Effector memory CD4-positive, alpha-beta T cell (primary cell): ENCODE measurements at places on chromosomes 7 and 10.
A peak's percentile ranks its signal among the peaks of the same experiment; 100 is the strongest.

GRCh38 chr10:13087986-13088618, 11.9 kb upstream of the OPTN start:
- DNase-seq, result no peak

GRCh38 chr7:117086788-117087187, 133.5 kb downstream of the ST7 start:
- no peak for DNase-seq

DNA sequence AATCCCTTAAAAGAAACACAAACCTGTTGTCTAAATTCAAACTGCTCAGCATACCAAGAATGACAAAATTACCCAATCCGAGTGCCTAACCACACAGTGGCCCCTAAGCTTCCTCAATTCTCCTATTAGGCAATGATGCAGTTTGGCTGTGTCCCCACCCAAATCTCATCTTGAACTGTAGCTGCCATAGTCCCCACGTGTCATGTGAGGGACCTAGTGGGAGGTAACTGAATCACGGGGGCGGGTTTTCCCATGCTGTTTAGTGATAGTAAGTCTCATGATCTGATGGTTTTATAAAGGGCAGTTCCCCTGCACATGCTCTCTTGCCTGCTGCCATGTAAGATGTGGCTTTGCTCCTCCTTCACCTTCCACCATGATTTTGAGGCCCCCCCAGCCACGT, 21.9 kb downstream of the PSAP start:
- DNase-seq, result no peak

DNA sequence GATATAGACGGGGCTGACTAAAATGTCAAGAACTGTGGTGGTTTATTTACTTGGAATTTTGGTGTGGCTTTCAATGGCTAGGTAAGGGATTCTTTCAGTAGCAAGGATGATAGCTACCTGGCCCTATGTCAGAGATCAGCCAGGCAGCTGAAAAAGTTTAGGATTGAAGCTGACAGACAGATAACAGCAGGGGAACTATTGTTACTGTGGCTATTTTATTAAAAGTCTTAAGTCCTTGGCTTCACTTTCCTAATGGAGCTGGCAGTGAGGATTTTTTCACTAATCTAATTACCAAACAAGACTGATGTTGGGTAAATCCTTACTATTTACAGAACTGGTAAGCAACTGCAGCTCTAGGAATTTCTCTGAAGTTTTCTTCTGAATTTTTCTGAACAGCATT, 72.4 kb upstream of the ANLN start:
- DNase-seq, result no peak

GRCh38 chr10:28445516-28445915, 87.4 kb upstream of the WAC start:
- DNase-seq, result no peak

DNA sequence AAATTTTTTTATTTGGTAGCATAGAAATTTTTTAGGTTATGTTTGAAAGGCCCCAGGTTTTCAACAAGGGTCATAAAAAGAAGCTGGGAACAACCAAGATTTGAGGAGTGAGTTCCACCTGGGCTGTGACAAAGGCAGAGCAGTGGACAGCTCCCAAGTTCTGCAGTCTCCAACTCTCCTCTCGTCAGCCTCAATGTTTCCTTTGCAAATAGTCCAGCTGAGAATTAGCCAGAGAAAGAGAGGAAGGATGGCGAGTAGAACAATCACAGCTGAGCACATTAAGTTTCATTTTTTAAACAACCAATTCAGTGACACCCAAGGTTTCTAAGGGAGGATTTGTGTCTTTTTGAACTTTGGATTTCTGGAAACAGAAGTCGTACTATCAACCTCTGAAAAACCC, 143.2 kb downstream of the NRCAM start:
- DNase-seq, result no peak

DNA sequence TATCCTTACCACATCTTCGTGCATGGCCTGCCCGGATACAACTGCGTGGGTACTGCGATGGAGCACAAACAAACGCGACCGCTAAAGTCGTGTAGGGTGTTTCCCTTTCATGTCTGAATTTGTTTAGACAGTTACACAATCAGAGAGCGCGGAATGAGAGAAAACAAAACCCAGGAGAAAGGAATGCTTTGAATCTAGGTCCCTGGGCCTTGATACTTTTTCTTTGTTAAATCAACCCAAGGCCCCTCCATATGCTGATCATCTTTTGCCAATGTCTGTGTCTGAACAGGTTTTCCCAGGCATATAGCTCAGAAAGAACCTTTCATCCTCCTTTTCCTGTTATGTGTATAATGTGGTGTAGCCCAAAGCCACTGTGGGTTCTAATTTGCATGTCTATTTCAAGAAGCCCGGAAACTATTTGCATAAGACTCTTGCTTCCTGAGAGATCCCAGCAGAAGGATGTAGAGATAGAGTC, 145.8 kb downstream of the FRMD4A start:
- DNase-seq, result peak; percentile 24

- DNase-seq, result no peak
Measured at GRCh38 chr10:1374511-1375345, 318.5 kb downstream of the WDR37 start.

GRCh38 chr7:104017001-104017400, 27.5 kb upstream of the RELN start:
- no peak for DNase-seq

DNA sequence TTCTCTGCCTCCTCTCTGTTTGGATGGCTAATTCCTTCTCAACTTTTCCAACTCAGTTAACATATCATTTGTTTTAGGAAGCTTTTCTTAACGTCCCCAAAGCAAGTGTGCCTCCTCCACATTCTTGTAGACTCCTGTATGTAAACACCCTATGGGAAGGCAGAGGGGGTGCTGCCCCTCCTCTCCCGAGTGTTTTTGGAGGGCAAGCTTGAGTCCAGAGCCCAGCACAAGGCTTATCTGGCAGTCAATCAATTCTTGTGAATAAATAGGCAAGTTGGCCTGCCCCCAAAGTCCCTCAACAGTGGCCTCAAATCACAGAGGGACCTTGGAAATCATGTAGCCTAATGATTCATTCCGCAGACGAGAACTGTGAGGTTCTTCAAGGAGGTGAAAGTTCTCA, 305.6 kb downstream of the RPS24 start:
- DNase-seq, result no peak

DNA sequence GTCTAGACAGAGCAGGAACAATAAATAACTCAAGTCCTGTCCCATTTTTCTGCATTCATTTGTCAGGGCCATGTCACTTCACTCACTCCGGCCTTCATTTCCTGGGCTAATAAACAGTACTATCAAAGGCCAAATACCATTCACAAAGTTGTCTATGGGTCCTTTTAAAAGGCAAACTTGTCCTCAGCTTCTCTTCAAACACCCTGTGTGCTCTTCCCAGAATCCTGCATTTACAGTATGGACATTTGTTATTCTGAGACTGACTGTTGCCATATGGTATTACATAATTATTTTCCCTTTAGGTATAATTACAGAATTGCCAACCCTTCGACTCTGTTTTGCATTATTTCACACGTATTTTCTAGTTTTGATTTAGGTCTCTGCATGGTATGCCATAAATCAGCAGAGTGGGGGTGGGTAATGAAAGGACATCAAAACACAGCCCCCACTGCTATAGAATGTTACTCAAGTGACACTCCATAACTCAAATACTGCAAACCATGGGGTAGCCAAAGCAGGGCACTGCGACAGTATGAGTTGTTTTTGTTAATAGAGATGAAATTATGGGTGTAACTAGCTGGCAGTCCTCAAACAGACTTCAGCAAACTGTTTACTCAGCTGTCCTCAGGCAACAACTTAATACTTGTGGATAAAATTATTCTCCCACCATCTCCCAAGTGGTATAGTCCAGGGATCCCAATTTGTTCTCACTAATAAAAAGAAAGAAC, 183.7 kb downstream of the TRIL start:
- no peak for DNase-seq

DNA sequence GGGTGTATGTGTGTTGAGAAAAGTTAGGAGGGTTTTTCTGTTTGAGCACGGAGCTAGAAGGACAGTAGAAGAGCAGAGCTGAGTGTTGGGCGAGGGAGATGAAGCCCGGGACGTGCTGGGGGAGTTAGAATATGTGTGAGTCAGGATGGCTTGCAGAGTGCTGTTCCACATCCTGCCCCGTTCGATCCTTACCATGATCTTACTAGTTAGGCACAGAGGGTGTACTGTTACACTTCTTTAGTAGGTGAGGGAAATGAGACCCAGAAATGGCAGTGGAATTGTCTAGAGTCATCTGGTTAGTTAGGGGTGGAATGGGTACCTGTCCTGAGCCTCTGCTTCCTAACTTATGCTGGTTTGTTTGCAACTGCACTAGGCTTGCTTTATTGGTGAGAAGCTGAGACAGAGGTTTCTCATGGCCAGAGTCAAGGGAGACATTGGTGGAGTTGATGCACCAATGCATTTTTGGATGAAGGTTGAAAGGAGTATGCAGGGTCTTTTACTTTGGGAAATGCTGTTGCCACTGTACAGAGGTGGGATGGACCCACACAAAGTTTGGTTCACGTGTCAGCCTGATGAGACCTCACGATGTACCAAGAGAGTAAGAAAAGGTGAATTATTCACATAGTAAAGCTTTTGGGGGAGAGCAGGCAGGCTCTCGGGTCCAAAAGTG, 42.4 kb downstream of the CCNY start:
- no peak for DNase-seq

GRCh38 chr7:23712368-23713284, 2.6 kb downstream of the STK31 start:
- DNase-seq, result no peak

- DNase-seq, result peak; percentile 33
Measured at GRCh38 chr10:49187950-49188761, at the start of gene TMEM273. TMEM273 (minus strand) TSS chr10:49188391; CDS start chr10:49188336, 55 bp downstream.

- DNase-seq, result no peak
Measured at GRCh38 chr7:151434549-151434948, 5.4 kb downstream of the CRYGN start.
